ENCODE measurements at places on chromosomes 11 and 22. TPM values are rescaled to one million over a fixed set of nuclear protein-coding genes. Genes with fewer than 3 reads are reported as not detected.

The ST14 gene
- total RNA-seq, result 0.12 TPM

The NXPE4 gene
- not detected for total RNA-seq

The TENM4 gene
- total RNA-seq, result 59.6 TPM

The SUSD2 gene
- total RNA-seq, result 2.2 TPM

The INSC gene
- total RNA-seq, result not detected

The MORC2 gene
- total RNA-seq, result 28.8 TPM

DNA sequence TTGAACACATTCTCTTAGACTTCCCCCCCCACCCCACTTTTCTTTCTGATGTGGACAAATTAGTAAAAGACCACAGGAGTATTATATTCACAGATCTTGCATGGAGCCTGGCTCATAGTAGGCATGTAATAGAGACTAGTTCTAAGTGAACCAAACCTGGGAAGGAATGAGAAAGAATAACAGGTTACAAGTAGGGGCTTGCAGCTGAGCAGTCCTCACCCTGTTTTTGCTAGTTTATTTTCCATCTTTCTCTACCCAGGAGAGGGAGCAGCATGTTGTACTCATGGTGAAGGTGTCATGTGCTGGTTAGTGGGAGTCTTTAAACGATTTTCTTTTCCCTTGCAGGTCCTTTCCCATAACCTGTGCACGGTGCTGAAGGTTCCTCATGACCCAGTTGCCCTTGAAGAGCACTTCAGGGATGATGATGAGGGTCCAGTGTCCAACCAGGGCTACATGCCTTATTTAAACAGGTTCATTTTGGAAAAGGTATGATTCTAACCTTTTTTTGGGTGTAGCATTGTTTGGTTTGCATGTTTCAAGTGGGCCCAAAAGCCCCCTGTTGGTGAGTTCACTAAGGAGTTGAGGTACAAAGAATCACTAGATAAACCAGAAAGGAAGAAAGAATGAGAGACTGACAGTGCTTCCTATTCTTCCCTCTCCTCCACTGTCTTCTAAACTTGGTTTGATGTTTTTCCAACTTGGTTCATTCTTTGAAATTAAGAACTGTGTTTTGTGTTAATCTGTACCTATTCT, 30.1 kb downstream of the SWAP70 start:
- no peak overlapping the region for H3K27ac ChIP-seq
- H3K4me3 ChIP-seq, result no peak overlapping the region
- peaks cover 8% of the 10 kb centered on the region for H3K4me1 ChIP-seq

- peaks cover 50% of the 10 kb centered on the region for H3K4me1 ChIP-seq
- peaks cover 7% of the 10 kb centered on the region for H3K36me3 ChIP-seq
- no peaks in the 10 kb centered on the region for H3K27me3 ChIP-seq
- no peak overlapping the region for H3K4me3 ChIP-seq
- H3K27ac ChIP-seq, result peak overlapping the region; percentile 93
Observed at GRCh38 chr11:12187399-12187798, 77.0 kb downstream of the MICAL2 start.

The SMIM35 gene
- not detected for total RNA-seq

DNA sequence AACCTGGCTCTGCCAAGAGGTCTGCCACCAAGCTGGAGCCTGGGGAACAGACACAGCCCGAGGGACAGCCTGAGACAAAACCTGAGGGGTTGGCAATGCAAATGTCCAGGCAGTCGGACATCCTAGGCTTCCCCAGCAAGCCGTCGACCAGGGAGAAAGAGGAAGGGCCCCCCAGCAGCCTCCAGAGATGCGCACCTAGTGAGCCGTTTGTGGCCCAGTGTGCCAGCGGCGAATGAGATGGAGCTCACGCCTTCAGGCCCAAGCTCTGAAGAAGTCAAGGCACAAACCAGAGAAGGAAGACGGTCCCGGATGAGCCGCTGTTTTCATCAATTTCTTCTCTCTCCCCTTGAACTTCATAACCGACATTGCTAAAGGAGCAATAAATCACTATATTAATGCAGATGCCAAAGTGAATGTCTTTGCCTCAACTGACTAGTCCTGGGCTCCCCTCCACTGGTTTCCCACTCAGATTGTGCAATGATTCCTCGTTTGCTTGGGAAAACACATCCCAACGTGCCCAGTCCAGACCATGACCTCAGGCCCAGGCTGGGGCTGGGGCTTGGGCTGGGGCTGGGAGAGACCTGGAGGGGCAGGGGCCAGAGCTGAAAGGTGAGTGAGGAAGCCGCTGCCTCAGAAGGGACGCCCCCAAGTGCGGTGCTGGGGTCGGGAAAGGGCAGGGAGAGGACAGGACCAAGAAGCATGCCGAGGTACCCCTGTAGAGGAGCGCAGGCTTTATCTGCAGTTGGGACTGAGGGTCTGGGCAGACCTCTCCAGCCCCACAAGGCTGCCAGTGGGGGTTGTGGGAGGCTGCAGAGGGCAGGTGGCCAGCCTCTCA, 3.5 kb upstream of the DGCR2 start:
- no peaks in the 10 kb centered on the region for H3K36me3 ChIP-seq
- H3K27me3 ChIP-seq, result no peaks in the 10 kb centered on the region
- peaks cover 6% of the 10 kb centered on the region for H3K4me1 ChIP-seq
- no peak overlapping the region for H3K27ac ChIP-seq
- H3K4me3 ChIP-seq, result no peak overlapping the region

Measured in cardiac muscle cell (in vitro differentiated cells and primary cell).